SK-N-SH (cell line): ENCODE measurements at places on chromosomes 12 and 14. TPM values are rescaled to one million over a fixed set of nuclear protein-coding genes. Genes with fewer than 3 reads are reported as not detected.

Gene RNASE2
- not detected in 2 replicates for polyA plus RNA-seq

Gene EML5
- polyA plus RNA-seq, result 0.23 and 1.1 TPM in 2 replicates

Gene DCP1B
- polyA plus RNA-seq, result 18.8 and 23.2 TPM in 2 replicates

Gene ADAMTS20
- polyA plus RNA-seq, result not detected in 2 replicates

Gene E2F7
- polyA plus RNA-seq, result 8.8 and 9.2 TPM in 2 replicates

Gene SIRT4
- polyA plus RNA-seq, result 1.1 and 1.4 TPM in 2 replicates

Gene IGF1
- 0.07 and 0.29 TPM in 2 replicates for polyA plus RNA-seq

Gene CLEC1B
- not detected in 2 replicates for polyA plus RNA-seq

Gene UNG
- polyA plus RNA-seq, result 28.9 and 33.2 TPM in 2 replicates

Gene PTPRO
- 1.4 and 1.9 TPM in 2 replicates for polyA plus RNA-seq

Gene PRICKLE1
- polyA plus RNA-seq, result 0.45 and 1.2 TPM in 2 replicates

- no peak for DNase-seq
Observed at GRCh38 chr12:24945845-24946244, 3.1 kb downstream of the BCAT1 start.

DNA sequence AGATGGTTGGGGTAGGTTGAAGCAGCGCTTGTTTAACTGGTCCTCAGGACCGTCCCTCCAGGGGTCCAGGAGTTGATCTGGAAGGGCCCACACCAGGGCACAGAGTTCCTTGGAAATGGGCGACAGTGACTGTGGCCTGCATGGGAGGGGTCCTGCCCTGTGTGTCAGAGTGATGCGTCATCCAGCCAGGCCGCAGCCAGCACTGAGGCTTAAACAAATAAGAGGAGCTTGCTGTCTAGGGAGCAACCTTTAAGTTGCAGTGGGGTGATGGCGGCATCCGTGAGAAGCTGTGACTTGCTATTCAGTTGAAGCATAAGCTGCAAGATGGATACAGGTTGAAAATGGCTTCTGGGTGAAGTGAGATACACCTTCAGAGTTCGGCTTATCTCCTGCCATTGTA lies 20.2 kb downstream of the DCAF4 start:
- no peak for DNase-seq

DNA sequence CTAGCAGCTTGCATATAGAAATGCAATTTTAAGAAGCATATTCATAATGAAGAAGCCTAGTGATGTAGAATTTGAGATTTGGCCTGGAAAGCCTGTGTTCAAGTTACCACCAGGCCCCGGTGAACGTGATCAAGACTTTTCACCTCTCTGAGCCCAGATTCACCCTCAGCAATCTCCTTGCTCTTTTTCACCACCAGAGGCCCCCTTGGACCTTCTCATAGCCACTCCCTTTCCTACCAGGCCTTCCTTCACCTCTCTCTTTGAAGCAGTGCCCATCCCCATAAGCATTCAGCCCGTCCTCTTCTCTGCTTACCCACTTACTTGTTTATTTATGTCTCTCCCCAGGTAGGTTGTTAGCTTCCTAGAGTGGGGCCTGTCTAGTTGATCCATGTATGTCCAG lies 1280.9 kb downstream of the AACS start:
- peak; percentile 7 for DNase-seq

GRCh38 chr12:114140576-114140975 lies 174.5 kb upstream of the RBM19 start:
- no peak for DNase-seq

DNA sequence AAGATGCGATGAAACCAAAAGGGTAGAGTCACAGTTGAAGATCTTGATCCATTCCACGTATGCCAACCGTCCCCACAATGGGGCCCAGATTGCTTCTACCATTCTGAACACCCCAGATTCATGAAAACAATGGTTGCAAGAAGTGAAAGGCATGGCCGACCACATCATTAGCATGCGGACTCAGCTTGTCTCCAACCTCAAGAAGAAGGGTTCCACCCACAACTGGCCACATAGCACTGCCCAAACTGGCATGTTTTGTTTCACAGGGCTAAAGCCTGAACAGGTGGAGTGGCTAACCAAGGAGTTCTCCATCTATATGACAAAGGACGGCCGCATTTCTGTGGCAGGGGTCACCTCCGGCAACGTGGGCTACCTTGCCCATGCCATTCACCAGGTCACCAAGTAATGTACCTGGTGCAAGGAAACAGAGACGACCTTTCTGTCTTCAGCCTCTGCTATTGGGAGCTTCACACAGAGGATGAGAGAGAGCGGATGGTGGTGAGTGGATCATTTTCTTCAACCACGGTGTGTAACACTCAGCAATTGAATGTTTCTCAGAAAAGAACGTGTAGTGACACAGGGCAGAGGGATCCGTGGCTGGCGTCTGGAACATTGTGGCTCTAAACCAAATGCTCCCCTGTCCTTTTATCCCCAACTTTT lies 26.8 kb upstream of the CLEC2D start:
- DNase-seq, result no peak

DNA sequence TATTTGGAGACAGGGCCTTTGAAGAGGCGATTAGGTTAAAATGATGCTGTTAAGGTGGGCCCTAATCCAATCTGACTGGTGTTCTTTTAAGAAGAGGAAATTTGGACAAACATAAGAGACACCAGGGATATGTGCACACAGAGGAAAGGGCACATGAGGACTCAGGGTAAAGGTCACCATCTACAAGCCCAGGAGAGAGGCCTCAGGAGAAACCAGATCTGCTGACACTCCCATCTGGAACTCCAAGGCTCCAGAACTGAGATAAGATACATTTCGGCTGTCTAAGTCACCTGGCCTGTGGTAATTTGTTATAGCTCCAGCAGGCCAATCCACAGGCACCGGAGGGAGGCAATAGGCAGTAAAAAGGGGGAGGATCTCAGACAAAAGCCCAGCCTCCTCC lies 48.6 kb downstream of the KICS2 start:
- no peak for DNase-seq

DNA sequence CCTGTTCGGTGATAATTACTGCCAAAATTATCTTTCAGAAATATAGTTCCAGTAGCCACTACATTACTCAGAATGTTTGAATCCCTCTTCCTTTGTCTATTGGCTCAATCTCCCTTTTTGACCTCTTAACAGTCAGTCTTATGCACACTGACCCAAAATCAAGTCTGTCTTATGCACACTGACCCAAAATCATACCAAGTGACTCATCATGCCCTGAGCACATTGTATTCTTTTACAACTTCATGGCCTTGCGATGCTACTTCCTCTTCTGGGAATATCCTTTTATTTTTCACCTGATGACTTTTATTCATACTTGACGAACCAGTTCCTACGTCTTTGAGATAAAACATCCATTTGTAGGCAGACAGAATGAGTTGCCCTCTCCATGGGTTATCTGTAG lies 182.3 kb downstream of the NPAS3 start:
- no peak for DNase-seq

GRCh38 chr14:103718572-103718971 lies 3.0 kb downstream of the ZFYVE21 start:
- no peak for DNase-seq

GRCh38 chr12:53191885-53192530 lies 11.3 kb upstream of the CSAD start:
- no peak for DNase-seq

DNA sequence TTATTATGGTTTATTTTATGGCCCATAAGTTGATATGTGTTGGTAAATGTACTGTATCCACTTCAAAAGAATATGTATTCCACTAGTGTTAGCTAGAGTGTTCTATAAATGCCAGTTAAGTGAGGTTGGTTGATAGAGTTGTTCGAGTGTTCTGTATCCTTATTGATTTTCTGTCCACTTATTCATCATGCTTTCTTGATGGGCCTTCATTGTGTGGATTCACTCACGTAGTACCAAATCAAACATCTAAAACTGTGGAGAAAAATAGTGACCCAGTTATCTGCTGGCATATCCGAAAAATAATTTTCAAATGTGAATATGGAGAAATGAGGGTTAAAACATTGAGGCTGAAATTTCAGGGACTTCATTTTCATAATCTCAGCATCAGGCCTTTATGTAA lies 230.4 kb downstream of the TRHDE start:
- DNase-seq, result no peak

GRCh38 chr14:45185100-45185814 lies 49.5 kb downstream of the FANCM start:
- DNase-seq, result no peak

DNA sequence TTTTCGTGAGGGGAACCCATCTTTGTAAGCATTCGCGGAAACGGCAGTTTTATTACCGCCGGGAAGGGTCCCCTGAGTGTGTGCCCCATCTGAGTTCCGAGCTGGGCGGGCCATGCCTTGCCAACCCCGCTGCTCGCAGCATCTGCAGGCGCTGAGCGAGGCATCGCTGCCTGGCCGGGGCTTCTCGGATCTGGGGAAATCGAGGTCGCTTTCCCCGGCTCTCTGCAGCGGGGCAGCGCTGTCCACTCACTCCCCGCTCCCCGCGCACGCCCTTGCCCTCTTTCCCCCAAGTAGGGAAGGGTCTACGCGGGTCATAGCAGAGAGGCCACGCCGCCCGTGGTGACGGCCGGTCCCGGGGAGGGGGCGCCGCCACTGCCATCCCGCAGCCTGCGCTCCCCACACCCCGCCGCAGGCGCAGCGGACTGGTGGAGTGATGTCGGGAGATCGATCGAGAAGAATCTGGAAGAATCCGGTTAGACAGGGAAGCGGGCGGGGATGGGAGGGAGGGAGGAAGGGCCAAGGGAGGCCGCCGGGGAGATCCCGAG lies 507 bp upstream of the FKBP4 start:
- DNase-seq, result no peak

GRCh38 chr12:40378691-40379090 lies 153.9 kb downstream of the LRRK2 start:
- no peak for DNase-seq

- no peak for DNase-seq
Observed at GRCh38 chr12:107541001-107541705, 144.4 kb upstream of the PWP1 start.

- DNase-seq, result peak; percentile 57
Observed at GRCh38 chr12:26744697-26745440, 88.1 kb downstream of the ITPR2 start.

DNA sequence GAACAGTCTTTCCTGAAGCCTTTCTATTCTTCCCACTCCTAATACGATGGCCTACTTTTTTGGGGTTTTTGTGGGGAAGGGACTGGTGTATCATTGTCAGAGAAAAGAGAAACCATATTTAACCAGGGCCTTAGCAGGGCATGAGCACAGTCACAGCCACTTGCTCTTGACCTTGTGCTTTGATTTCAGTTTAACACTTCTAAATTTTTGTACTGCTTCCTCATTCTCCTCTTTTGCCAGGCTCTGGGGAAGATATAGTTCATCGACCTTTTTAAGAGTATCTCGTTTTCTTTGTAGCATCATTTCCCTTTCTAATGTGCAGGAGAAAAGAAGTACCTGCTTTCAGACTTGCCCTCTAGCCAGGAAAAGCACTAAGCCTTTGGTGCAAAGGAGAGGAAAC lies 2.2 kb downstream of the ZBTB1 start:
- no peak for DNase-seq

GRCh38 chr14:104800015-104800770 lies 708 bp upstream of the ZBTB42 start:
- peak; percentile 97 for DNase-seq

DNA sequence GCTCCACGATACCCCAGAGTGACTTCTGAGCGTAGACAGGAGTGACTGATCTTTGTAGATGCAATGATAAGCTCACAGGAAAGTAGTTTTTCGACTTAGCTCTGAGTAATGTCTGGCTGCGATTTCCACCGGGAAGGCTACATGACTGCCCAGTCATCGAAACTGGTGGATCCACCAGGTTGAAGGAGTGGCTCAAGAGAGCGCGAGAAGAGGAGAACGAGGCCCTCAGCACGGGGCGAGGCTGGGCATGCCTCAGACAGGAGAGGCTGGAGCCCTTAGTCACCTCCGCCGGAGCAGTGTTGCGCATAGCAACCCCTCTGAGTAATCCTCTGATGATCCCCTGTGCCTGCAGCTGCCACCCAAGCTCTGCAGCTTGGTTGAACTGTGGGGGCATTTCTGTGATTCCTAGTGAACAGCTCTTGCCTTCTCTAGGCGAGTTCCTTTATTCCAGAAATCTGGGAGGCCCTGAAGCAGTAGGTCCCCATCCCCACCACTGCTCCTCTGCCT lies 25.6 kb downstream of the ELK3 start:
- peak; percentile 37 for DNase-seq
